ENCODE measurements at places on chromosomes 7 and 10.
A peak's percentile ranks its signal among the peaks of the same experiment; 100 is the strongest.

GRCh38 chr7:92635538-92635937, 45.3 kb upstream of the FAM133B start:
- no peak for DNase-seq

GRCh38 chr7:32476816-32477648, 13.1 kb downstream of the LSM5 start:
- no peak for DNase-seq

DNA sequence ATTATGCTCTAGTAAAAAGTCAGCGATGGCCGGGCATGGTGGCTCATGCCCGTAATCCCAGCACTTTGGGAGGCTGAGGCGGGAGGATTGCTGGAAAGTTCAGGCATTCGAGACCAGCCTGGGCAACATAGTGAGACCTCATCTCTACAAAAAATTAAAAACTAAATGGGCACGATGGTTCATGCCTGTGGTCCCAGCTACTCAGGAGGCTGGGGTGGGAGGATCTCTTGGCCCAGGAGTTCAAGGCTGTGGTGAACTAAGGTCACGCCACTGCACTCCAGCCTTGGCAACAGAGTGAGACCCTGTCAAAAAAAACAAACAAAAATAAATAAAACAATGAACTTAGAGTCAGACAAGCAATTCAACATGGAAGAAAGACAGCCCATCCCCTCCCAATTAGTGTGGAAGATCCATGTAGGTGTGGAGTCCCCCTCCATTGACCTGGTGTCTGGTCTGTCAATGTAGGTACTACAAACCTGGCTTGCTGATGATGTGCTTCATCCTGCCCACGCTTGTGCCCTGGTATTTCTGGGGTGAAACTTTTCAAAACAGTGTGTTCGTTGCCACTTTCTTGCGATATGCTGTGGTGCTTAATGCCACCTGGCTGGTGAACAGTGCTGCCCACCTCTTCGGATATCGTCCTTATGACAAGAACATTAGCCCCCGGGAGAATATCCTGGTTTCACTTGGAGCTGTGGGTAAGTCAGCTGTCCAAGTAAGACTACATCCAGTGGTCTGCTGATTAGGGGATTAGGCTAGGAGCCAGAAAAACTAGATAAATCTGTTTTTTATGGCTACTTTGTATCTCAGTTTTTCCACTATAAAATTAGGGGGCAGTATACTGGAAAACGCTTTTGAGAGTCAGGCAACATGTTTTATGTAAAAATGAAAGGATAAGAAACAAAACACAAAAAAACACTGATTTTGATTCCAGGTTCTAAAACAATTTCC, 9.3 kb downstream of the SCD start:
- DNase-seq, result no peak

DNA sequence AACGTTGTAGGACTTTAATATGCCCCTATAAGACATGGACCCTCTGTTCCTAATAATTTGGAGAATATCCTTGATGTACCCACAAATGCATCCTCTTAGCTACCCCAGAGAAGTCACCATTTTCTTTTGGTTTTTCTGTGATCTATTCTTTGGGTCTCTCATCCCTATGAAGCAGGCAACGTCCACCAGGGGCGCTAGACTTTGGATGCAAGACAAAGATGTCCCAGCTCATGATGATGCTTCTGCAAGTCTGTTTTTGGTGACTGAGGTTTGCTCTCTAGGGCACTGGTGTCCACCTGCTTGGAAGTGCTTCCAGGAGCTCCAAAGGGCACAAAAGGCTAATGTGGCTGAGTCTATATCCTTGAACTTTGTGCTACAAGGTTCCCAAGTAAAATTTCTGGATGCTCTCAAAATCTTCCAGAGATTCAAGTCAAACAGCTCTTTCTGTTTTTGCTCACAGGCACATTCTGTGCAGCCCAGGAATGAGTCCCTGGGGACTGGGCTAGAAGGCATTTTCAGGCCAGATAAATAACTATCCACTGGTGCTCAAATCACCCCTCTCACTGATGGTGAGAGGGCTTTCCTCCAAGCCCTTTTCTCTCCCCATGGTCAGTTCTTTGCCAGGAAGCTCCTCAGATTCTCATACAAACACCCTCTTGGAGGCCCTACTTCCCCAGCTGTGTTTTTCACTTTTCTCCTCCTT, 166.4 kb downstream of the C7orf25 start:
- peak; percentile 30 for DNase-seq

DNA sequence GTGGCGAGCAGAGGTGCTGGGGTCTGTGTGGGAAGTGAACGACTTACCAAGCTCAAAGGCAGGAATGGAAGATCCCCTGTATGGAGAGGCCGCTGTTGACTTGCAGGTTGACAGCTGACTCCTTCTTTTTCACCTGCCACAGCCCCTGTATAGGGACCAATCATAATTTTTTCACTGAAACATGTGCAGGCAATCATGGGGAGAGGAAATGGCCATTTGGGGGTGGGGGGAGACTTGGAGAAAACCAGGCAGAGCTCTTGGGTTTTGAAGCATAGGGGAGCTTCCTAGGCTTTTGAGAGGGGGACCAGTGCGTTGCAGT, 101.4 kb downstream of the WDR37 start:
- DNase-seq, result no peak

DNA sequence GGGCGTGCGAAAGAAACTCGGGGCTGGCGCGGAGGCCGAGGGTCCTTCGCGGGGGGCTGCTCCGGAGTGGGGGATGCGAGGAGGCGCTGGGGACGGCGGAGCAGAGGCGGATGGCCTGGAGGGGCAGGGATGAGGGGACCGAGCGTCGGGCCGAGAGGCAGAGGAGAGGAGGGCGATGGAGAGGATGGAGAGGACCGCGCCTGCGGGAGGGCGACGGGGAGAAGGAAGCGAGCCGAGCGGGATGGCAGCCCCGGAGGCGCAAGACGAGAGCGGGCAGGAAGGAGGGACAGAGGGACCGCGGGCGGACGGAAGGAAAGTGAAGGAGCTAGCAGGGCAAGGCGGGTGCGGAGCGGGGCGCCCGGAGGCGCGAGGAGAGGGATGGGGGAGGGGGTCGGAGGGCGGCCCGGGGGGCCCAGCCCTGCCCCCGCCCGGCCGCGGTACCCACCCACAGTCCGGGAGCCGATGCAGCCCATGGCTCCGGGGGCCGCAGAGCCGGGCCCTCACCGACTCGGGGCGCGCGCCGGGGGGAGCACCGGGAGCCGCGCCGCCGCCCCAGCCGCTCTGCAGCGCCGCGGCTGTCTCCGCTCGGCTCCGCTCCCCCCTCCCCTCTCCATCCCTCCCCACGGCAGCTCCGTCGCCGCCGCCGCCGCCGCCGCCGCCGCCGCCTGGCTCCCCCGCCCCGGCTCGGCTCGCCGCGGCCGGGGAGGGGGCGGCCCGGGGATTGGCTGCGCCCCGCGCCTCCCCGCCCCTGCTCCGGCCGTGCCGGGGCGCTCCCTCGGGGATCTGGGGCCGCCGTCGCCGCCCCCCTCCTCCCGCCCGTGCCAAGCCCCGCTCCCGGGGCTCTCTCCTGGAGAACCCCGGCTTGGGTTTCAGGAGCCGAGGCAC, at the start of gene FAM131B:
Gene FAM131B (minus strand): TSS at position 583 of the 885 bp plus-strand sequence. CDS start 110 bp downstream, at position 473.
- DNase-seq, result no peak

GRCh38 chr7:50684713-50685075, 98.0 kb downstream of the GRB10 start:
- DNase-seq, result no peak

DNA sequence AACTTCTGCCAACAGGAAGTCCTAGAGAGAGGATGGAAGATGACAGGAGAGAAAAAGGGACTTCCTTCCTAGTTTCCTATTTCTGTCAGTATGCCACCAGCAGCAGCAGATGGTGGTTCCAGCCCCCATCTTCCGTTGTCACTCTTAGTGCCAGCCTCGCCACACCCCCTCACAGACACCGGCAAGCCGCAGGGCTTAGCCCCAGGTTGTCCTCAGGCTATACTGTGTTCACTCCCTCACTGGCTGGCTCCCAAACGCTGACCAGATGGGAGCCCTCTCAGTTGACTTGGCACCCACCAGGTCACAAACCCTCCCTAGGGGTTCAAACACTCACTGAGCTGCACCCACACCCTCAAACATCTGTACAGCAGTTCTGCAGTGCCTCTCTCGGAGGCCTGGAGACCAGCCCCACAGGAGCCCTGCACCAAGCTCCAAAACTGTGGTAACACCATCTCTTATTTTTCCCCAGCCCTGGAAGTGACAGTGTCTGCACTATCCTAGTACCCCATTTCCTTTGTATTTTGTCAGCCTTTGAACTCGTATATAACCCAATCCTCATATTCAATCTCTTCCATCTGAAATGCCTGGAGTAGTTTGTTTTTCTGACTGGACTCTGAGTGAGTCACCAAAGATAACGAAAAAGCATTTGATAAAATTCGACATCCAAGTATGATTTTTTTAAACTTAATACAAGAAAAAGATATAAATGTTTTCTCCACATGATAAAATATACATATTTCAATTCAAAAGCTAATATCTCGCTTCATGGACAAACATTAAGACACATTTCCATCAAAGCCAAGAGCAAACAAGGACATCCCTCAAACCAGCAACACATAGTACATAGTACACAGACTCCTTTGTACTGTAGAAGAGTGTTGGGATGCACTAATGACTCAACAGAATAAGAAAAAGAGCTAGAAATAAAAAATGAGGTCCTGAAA, 34.5 kb downstream of the SMURF1 start:
- DNase-seq, result no peak

GRCh38 chr10:132906106-132906505, 36.3 kb downstream of the CFAP46 start:
- no peak for DNase-seq

- DNase-seq, result no peak
Measured at GRCh38 chr7:48042216-48042615, 6.9 kb downstream of the C7orf57 start.

DNA sequence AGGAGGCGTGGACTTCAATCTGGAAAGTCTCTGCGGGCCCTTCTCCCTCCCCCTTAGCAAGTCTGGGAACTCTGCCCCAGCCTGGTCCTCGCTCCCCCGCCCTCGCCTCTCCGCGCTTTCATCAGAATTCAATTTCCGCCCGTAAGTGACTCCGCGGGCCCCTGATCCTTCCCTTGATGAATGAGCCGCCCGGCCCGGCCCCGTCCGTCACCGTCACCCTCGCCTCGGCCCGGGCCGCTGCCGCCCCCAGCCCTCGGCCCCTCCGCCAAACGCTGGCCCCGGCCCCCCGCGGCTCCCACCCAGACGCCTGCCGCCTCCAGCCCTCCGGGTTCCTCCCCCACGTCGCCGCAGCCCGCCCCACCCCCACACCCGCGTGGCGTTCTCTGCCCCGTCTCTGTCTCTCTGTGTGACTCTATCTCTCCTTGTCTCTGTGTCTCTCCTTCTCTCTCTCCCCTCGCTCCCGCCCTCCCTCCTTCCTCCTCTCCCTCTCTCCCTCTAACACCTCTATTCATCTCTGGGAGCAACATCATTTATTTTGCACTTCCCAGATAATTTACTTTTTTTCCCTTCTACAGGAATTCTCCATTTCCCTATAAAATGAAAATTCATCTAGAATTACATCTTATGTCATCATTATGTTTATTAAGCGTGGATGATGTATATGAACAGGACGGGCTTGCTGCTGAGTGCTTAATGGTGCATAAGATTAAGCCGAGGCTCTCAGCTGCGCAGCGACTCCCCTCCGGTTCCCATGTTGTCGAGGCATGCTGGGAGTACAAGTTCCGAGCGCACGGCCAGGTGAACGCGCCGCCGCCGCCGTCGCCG, 91.2 kb upstream of the PAX2 start:
- peak; percentile 9 for DNase-seq

GRCh38 chr7:95493247-95493646, 7.5 kb downstream of the ASB4 start:
- no peak for DNase-seq

DNA sequence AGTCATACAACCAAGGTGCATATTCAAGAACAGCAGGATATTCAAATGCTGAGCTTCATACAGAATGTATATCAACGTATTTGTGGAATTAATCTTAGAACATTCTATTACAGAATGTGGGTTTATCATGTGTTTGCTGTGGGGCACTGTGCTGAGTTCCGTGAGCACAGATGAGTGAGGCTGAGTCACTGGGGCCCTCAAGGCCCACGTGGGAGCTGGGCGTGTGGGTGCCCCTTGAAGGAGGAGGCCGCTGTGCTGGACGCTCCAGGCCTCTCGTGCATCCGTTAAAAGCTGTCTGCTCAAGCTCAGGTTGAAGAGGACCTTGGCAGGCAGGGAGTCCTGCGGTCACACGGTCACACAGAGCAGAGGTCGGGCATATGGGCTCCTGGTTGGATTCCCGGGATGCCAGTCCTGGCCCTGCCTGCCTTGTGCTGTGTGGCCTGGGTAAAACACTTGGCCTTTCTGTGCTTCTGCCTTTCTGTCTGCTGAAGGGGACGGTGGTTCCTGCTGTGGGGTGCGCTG, 70.1 kb downstream of the GLRX3 start:
- DNase-seq, result no peak

GRCh38 chr7:157612664-157613561, 276.1 kb downstream of the DNAJB6 start:
- DNase-seq, result peak; percentile 26

DNA sequence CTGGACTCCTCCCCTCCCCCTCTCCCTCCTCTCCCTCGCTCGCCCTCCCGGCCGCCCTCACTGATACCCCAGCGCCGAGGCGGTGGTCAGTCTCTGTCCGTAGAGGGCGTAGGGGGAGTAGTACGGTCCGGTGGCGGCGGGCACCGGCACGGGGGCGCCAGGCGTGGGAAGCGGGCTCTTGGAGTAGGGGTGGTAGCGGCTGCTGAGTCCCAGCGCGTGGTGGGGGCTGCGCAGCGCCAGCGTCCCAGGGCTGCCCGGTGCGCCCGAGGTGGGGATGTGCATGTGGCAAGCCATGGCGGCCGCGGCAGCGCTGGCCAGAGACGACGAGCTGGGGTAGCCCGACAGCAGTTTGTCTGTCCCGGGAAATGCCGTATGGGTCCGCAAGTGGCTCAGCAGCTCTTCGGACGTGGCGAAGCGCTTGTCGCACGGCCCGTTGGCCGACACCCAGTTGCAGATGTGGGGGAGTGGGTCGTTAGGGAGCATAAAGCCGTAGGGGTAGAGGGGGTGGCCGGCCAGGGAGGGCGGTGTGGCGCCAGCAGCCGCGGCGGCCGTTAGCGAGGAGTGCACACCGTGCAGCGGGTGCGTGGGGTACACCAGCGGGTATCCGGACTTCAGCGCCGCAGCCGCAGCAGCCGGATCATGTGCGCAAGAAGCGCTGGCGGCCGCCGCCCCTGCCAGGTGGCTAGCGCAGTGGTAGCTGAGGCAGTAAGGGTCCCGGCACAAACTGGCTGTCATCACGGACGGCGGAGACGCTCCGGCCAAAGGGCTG, 2.7 kb downstream of the ZNF503 start:
- no peak for DNase-seq

DNA sequence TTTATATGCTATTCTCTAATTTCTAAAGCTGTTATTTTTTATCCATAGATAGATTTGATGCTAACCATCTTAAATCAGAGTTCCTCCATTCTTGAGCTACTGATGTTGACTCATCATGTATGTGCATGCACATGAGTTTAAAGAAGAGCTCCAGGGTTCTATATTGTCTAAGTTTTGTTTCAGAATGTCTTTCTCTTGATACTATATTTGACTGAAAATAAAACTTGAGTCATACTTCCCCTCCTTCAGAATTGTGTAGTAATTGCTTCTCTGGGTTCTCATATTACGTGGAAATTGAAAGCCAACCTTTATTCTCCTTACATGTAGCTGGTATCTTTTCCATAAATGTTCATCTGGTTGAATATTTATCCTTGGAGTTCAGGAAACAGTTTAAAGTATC, 89.4 kb downstream of the LRRTM3 start:
- DNase-seq, result no peak
